ENCODE measurements at places on chromosomes 1 and 21.

- DNase-seq: no peak
These were observed 2.4 kb downstream of the DMRTA2 start for GRCh38 chr1:50420689-50421365.

- no peak for DNase-seq
These were observed 119.7 kb upstream of the C1orf174 start for GRCh38 chr1:4019606-4020331.

- no peak for DNase-seq
These were observed 128.5 kb downstream of the ZNF281 start for GRCh38 chr1:200281201-200281835.

- no peak for DNase-seq
These were observed 195.2 kb upstream of the JUN start for GRCh38 chr1:58979086-58979485.

DNA sequence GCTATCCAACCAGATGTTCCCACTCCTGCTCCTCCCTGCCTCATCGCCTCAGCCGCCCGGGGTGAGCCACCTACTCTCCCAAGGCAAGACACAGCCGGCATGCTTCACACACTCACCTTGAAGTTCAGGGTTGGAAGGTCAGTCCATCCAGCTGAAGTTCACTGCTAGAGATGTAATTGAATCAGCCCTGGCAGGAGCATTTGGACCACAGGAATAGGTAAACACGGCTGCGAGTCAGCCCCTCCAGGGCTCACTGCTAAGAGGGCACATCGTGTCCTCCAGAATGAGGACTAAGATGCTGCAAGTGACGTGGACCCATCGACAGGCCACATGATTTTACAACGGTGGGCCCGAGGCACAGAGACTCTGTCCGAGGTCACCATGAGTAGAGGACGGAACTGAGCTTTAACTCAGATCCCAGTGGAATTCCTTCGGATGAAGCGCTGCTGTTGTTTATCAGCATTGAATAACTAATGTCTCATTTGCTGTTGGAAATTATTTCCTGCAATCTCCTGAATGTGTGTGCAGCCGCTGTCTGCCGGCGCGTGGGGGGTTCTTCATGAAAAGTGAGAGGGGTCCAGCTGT is 41.9 kb downstream of the RSPH1 start:
- DNase-seq: no peak

- no peak for DNase-seq
These were observed 10.5 kb downstream of the CITED4 start for GRCh38 chr1:40851643-40852042.

DNA sequence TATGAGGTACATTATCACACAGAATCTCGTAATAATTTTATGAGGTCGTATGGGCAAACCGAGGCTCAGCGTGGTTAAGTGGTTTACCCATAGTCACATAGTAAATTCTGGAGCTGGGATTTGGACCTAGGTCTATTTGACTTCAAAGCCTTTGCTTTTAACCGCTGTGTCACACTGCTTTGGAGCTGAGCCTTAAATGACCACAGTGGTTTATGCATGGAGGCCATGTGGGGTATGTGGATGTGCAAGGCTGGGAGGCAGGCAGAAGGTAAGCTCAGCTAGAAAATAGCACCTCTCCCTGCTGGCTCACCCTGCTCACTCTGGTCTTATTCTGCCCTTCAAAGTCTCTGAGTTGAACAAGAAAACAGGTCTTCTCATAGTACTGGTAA is 269.5 kb downstream of the TRABD2B start:
- no peak for DNase-seq

DNA sequence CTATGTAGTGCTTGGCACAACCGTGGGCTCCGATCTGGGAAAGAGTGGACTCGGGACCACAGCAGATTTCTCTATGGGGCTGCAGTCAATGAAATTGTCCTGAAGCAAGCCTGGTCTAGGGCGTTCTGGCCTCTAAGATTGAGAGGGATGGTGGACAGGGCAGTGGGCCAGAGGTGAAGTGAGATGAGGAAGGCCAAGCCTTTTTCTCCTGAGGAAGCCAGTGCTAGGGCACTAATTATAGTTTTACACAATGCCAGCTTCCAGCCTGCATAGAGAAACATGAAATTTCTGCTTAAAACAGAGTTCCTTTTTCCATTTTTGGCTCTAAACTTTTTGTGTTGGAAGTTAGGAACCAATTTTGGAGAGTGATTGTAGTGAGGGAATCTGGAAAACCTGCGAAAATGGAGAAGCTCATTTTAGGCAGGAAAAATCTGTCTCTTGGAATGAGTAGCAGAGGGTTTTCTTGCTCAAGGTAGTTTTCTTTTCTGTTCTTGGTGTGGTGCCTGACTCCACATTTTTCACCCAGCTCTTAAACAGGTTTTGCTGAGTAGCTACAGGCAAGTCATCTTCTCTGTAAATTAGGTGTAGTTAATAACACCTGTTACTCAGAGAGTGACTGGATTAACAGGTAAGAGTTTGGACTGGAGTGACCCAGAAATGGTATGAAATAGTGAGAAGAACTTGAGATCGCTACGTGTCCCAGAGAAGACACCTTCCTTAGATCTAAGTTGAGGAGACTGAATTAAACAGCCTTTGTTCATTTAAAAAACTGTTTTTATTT is 22.1 kb downstream of the UCK2 start:
- DNase-seq: no peak

DNA sequence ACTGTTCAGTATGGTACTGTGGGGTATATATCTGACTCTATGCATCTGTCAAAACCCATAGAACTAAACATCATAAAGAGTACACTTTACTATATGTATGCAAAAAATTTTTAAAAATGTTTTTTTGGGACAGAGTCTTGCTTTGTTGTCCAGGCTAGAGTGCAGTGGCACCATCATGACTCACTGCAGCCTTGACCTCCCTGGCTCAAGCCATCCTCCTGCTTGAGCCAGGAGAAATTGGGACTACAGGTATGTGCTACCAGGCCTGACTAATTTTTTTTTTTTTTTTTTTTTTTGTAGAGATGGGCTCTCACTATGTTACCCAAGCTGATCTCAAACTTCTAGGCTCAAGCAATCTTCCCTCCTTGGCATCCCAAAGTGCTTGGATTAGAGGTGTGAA is 11.5 kb downstream of the TRIT1 start:
- no peak for DNase-seq

DNA sequence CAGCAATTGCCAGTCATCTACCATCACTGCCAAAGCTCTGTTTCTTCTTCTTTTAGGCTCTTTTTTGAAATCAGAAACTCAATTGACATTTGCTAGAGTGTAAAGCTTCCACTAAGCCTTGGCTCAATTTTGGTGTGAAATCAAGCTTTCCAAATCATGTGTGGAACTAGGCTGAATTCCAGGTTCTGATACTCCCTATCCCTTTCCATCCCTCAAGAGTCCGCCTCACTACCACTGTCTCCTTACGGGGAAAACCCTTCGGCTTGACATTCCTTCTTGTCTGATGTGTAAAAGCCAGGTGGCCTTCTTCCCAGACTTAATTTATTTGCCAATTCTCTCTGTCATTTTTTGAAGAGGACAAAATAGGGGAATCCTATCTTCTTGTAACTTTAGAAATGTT is 47.2 kb upstream of the PRMT6 start:
- no peak for DNase-seq

- DNase-seq: peak; percentile 71
These were observed 98.0 kb upstream of the BCAR3 start for GRCh38 chr1:93779540-93780165.

GRCh38 chr21:34979383-34979782 is 69.7 kb downstream of the RUNX1 start:
- DNase-seq: no peak

- DNase-seq: no peak
These were observed 125.1 kb upstream of the MAGI3 start for GRCh38 chr1:113265196-113265595.

- no peak for DNase-seq
These were observed 82.1 kb downstream of the ADARB1 start for GRCh38 chr21:45156459-45156858.

- peak; percentile 59 for DNase-seq
These were observed 53.8 kb downstream of the IER5 start for GRCh38 chr1:181142096-181142958.

DNA sequence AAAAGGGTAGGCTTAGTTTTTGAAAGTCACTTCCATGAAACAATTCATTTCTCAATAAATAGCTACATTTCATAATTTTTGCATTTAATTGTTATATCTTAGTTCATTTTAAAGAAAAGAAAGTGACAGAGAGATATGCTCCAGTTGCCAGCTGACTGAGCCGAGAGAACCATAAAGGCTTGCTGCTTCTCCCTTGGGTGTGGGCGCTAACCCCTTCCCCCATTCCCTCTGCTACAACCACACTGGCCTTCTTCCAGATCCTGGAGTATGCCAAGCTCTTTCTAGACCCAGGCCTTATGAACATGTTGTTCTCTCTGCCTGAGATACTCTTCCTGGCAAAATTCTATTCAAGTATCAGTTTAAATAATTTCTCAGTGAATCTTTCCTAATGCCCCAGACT is 12.3 kb downstream of the SORT1 start:
- no peak for DNase-seq

DNA sequence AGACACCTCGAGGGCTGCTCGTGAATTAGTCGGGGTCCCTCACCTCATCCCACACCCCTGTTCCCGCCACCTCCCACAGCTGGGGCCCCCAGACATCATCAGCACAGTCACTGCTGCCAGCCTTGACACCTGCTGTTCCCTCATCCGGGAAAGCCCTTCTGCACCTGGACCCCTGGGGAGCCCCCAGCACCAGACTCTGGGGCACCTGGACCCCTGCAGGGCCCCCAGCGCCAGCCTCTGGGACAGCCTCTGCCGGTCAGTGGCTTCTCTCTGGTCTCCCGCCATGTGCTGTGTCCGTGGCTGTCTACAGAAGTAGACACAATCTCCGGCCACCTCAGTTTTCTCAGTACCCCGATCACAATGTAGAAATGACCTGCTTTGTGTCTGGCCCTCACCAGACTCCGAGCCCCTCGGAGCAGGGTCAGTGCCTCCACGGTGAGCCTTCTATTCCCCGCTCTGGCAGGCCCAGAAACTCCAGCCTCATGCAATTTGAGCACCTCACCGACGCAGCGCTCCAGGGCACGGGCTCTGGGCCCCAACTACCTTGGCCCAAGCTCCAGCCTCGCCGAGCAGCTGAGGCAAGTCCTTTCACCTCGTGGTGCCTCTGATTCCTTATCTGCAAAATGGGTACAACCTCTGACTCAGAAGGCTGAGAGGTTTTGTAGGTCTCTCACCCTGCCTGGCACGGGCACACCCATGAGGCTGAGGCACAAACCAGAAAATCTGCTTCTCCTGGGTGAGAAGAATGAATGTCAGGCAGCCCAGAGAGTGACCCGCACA is 84.7 kb downstream of the RIPK4 start:
- no peak for DNase-seq

DNA sequence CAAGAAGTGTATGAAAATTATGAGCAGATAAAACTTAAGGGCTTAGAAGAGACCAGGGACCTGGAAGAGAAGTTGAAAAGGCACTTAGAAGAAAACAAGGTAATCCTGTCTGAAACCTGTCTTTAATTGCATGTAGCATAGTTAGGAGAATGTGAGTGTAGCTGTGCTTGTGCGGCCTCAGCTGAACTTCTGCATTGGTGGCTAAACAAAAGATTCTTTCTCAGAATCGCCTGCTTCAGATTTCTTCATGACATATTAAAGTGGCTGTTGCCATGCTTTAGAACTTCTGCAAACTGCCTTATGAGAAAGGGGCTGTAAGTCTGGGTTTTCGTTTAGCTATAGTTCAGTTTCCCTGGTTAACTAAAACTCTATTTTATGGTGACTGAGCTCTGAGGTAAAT is 94.5 kb downstream of the VPS26C start:
- DNase-seq: no peak

GRCh38 chr1:213020016-213020415 is 4.3 kb upstream of the ANGEL2 start:
- DNase-seq: no peak

GRCh38 chr1:18974606-18975005 is 18.1 kb upstream of the IFFO2 start:
- no peak for DNase-seq

GRCh38 chr21:31420354-31420753 is 76.3 kb upstream of the TIAM1 start:
- DNase-seq: no peak

GRCh38 chr1:211827051-211827450 is 3.5 kb downstream of the LPGAT1 start:
- DNase-seq: no peak

DNA sequence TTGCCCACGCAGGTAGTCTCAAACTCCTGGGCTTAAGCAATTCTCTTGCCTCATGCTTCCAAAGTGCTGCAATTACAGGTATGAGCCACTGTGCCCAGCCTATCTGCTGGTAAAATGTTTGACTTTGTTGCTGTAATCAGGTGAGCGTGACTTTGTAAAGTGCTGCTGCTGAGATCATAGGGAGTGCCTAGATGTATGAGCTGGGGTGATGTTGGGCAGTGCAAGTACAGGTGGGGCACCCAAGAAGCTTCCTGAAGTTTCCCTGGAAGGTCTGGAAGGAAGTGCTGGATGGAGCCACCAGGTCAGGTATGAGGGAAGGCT is 43.1 kb downstream of the KIF21B start:
- DNase-seq: no peak

DNA sequence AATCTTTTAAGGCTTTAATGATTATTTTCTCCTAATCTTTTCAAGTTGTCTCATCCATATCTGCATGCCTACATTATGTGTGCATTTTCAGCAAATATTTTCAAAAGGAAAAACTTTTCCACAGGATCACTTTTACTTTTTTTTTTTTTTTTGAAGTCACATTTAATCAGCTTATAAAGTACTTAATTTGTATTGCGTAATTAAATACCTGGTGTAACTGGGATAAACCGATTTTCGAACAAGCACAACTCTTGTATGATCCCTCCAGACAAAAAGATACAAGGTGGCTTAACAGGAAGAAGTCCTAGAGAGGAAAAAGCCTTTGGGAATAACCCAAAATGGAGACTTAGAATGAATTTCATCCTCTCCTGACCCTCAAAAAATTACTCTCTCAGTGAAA is 1.3 kb upstream of the ATP6V1G3 start:
- DNase-seq: no peak

GRCh38 chr1:61659061-61659460 is 65.9 kb downstream of the TM2D1 start:
- no peak for DNase-seq

DNA sequence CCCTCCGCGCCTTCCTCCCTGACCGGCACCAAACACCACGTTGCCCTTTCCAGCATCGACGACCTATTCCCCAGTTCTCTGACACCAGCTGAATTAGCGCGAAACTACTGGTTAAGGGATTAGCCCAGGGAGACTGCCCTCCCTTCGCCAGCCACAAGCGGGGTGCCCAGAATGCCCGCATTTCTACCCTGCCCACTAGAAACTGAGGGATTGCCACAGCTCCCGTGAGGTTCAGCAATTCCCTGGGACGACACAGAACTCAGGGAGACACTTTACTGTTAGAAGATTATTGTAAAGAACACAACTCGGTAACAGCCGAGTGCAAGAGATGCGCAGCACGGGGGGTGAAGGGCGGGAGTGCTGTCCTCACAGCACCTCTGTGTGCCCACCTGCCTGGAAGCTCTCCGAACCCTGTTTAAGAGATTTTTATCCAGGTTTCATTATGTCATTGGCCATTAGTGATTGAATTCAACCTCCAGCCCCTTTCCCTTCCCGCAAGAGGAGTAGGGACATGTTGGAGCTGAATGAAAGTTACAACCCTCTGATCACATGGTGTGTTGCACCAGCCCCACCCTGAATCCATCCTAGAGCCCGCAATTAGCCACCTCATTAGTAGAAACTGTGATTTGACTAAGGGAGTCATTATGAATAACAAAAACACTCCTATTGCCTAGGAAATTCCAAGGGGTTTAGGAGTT is 15.8 kb upstream of the RIPPLY3 start:
- DNase-seq: no peak

Measured in fibroblast of skin of left biceps (primary cell).